T1000 (cell line): ENCODE measurements at places on chromosomes 7 and 10.

DNA sequence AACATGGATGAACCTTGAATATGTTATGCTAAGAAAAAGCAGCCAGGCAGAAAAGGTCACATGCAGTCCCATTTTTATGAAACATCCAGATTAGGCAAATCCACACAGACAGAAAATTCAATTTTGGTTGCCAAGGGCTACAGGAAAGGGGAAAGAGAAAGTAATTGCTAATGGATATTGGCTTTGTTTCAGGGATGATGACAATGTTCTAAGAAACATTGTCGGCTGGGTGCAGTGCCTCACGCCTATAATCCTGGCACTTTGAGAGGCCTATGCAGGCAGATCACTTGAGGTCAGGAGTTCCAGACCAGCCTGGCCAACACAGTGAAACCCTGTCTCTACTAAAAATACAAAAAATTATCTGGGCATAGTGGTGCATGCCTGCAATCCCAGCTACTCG, 23.0 kb downstream of the ZNF33B start:
- DNase-seq: no peak

DNA sequence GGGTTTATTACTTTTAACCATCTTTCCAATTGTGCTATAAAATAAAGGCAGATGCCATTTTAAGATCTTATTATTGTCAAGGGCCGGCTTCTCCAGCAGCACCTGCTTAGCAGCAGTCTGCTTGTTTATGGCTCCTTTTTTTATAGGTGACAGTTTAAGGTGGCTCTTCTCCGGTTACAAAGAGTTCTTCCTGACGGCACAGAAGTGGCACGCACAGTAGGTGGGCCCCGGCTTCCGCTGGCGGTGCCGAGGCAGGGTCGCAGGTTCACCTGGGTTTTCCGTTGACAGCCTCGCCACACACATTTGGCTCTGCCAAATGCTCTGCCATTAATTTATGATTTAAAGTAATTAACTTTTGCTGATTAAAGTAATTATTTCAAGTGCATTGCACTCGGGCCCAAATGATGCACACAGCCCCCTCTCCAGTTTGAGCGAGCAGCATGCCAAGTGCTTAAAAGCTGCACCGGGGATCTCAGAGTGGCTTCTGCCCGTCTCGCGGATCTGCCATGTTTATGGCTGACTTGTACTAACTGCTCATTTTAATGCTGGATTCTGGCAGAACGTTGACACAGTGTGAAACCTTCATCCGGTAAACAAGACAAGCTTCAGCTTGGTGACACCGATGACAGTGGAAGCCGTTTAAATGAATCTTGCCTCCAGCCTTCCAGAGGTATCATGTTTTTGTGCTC, 355.1 kb upstream of the MKI67 start:
- no peak for DNase-seq

GRCh38 chr7:97873606-97874005, 1.4 kb upstream of the ASNS start:
- no peak for DNase-seq

- no peak for DNase-seq
Observed at GRCh38 chr10:44416936-44417335, 32.0 kb upstream of the CXCL12 start.

DNA sequence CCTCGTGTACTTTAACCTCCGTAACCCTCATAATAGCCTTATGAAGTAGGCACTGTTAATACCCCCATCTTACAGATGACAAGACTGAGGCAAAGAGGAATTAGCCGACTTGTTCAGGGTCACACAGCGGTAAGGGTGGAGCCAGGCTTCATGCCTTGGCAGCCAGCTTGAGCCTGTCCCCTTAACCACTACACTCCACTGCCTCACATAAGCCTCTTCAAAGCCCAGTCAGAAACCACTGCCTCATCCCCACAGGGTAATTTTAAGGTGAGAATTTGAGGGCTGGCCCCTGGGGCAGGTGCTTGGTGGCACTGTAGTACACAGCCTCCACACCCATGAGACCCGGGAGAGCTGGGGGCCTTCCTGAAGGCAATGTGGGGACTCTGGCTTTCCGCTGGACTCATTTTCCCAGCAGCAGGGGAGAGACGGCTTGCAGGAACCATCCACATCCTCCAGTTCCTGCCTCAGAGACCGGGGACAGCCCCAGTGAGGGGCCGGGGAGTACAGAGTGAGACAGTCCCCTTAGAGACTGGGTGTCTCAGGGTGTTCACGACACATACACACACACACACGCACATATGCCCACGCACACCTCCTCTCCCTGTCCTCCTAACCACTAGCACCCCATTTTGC, 7.6 kb upstream of the C10orf105 start:
- DNase-seq: no peak

DNA sequence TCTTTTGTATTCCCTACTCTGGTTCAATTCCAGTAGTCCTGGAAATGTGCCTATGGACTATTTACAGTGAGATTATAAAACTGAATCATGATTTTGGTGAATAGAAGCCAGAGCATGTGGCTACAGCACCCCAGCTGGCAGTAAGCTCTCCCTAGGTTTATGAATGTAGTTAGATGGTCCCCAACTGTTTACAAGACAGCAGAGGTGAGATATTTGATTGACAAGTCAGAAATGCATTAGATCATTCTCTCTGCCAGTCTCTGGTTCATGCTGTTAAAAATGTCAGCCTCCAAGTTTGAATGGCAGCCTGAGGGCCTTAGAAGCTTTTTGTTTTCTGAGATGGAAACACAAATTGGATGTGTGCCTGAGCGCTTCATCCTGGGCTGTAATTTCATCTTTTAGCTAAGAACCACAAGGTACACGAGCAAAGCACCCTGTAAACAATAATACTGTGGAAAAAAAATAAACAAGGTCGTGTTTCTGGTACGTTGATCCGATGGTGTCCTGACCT, 85.0 kb downstream of the BTRC start:
- no peak for DNase-seq
